ENCODE measurements at places on chromosomes 7 and 10.

DNA sequence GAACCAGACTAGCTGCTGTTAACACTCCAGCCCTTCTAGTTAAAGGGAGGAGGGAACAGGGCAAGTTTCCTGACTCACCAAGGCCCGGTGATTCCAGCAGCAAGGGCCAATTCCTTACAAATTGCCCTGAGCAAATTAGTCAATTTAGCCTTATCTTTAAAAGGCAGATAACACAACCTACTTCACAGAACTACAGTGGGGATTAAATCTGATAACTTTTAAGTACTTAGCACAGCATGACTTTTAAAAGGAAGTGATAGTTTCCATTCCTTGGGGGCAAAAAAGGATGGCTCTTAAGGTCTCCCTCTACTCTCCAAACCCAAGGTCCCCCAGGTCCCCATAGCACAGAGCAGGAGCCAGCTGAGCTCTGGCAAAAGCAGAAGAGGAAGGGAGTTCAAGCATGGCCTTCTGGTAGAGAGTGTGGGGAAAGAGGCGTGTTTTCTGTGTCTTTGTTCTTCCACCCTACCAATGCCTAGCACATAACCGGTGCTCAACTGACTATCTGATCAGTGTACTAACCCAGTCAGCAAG lies 4.0 kb downstream of the CDCA7L start:
- DNase-seq = no peak

- no peak for DNase-seq
Measured at GRCh38 chr10:16653224-16653623, 131.5 kb upstream of the C1QL3 start.

GRCh38 chr7:141359740-141360415 lies 191.3 kb upstream of the AGK start:
- DNase-seq = no peak

- DNase-seq = no peak
Measured at GRCh38 chr10:59063491-59063890, 113.0 kb upstream of the PHYHIPL start.

GRCh38 chr7:2012981-2013380 lies 219.8 kb downstream of the MAD1L1 start:
- DNase-seq = no peak

- peak; percentile 28 for DNase-seq
Measured at GRCh38 chr10:129771576-129771975, 192.5 kb downstream of the EBF3 start.

- DNase-seq = no peak
Measured at GRCh38 chr7:96179341-96179740, 142.6 kb downstream of the SLC25A13 start.

- no peak for DNase-seq
Measured at GRCh38 chr10:58842860-58843376, 330.2 kb downstream of the BICC1 start.

- peak; percentile 10 for DNase-seq
Measured at GRCh38 chr7:56287429-56288138, 171.4 kb upstream of the NUPR2 start.

DNA sequence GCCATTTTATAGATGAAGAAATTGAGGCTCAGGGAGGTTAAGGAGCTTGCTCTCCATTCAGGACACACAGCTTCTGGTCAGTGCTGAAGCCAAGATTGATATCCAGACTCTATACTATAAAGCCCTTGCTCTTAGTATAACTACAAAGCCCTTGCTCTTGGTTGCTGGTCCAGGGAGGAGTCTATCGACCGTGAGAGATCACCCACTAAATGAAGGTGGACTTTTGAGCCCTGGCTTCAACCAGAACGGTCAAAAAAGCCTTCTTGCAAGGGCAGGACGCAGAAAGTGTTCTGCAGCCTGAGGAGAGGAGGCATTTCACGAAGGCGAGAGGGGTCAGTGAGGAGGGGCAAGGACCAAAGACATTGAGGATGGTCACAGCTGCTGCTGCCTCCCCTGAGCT lies 176.3 kb downstream of the CYP26A1 start:
- no peak for DNase-seq

DNA sequence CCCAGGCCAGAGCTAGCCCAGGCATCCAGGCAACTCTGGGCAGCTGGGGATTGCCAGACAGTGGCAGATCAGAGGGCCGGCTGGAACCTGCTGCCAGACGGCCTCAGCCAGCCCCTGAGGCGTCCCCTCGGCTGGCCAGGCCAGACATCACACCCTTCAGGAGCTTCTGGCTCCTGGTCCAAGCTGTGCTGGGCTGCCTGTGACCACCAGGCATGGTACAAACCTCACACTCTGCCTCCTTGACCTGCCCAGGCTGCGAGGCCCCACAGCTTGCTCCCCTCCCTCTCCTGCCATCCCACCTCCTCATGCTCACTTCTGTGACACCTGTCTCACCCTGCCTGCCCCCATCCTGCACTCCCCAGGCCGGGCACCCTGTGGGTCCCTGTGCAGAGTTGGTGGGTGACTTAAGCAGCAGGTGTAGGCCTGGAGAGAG lies 5.7 kb downstream of the DEPP1 start:
- DNase-seq = no peak

DNA sequence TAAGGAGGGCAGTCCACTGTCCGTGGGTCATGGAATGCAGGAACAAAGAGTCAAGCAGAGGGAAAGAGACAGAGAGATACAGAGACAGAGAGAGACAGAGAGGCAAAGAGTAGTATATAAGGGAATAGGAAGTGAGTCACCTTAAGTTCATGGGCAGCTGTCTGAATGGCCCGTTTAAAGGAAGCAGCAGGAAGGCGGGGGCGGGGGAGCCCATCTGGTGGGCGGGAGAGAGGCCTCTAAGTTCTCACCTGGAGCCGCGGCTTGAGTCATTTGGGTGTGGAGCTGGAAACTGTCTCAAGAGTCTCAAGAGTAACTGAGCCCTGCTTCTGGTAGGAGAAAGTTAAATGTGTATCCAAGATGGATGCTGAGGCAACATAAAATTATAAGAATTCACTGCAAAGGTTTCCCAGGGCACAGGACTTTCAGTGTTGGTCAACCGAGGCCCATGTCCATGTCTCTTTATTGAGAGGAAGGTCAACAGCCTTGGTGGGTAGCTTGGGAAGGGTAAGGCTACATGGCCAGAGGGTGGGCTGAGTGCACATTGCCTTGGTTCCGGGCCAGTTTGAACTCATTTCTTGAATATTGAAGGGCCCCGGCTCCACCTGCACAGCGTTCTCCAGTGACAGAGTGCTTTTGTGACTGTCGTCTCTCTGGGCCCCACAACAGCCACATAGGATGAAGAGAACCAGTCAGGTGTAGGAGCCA lies 85.5 kb upstream of the CACUL1 start:
- no peak for DNase-seq

Measured in ascending aorta (tissue), 2 donors.